ENCODE measurements at places on chromosomes 1 and 21.

GRCh38 chr1:22588899-22589422 lies 25.7 kb downstream of the EPHA8 start:
- DNase-seq = no peak

DNA sequence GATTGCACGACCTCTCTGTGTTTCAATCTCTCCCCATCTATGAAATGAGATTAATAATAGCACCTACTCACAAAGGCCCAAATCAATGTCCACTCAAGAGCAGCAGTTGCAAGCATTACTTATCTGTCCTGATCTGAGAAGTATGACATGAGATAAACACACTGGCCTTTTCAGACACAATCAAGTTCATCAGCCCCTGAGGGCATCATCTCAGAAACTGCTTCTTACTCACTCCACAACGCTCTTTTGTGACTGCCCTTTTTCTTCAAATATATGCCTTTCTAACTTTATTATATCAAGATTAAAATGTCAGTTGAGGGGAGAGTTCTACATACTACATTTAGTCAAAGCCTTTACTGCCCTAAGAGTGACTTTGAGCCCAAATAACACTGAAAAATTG lies 371.9 kb upstream of the SPAG17 start:
- DNase-seq = no peak

- DNase-seq = no peak
These were observed 24.1 kb downstream of the PIGM start for GRCh38 chr1:160007577-160008200.

DNA sequence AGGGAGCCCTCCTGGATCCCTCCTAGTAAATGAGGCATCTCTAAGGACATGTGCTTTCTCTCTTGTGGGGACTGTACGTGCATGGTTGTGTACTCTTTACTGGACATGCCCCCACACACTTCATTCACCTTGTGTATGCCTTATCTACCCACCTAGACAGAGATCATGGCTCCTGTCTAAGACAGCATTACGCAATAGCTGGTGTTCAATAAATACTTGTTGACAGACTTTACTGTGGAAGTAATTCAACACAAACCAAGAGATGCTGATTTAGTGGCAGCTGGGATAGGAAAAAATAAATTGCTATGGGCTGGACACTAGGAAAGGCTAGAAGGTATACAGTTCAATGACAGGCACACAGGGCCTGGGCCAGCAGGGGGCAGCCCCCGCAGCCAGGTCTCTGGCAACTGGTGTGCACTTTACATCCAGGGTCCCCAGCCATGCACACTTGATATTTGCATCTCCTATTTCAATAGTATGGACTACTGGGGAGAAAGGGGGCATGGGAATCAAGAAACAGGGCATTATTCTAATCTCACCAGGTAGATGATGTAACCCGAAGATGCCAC lies 24.2 kb downstream of the TRABD2B start:
- DNase-seq = no peak

GRCh38 chr21:44437371-44437695 lies 18.0 kb upstream of the LRRC3 start:
- no peak for DNase-seq
